Lung (tissue), 17 donors: ENCODE measurements at places on chromosomes 13 and 19.
A peak's percentile ranks its signal among the peaks of the same experiment; 100 is the strongest.

DNA sequence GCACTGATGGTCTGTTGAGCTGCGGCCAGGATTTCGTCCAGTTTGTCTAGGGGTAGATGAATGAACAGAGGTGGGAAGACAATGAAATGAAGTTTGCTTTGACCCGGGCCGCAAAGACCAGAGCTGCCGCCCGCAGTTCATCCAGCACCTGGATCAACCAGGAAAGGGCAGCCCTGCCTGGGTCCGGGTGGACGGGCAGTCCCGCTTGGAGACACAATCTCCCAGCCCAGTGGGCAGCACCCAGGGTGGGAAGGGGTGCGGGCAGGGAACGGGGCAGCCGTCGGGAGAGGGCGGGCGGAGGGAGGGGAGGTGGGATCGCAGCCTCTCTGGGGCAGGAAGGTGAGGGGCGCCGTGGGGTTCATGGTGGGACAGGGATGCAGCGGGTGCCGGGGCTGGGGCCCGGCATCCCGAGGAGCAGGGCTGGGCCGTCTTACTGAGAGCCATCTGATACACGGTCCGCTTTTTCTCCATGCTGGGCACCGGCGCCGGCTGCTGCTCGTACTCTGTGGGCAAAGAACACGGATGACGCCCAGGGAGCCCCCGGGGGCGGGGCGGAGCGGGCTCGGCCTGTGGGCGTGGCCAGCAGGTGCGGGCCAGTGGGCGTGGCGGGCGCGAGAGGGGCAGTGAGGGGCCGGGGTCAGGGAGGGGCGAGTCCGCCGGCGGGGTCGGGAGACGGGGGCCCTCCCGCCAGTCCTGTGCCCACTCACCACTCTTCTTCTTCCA, 33.1 kb downstream of the SHANK1 start:
- DNase-seq, result no peak

GRCh38 chr13:31159306-31159705, 2.4 kb downstream of the HSPH1 start:
- DNase-seq, result no peak

- DNase-seq, result peak; percentile 70
Measured at GRCh38 chr13:113837560-113838355, 26.1 kb downstream of the GAS6 start.

DNA sequence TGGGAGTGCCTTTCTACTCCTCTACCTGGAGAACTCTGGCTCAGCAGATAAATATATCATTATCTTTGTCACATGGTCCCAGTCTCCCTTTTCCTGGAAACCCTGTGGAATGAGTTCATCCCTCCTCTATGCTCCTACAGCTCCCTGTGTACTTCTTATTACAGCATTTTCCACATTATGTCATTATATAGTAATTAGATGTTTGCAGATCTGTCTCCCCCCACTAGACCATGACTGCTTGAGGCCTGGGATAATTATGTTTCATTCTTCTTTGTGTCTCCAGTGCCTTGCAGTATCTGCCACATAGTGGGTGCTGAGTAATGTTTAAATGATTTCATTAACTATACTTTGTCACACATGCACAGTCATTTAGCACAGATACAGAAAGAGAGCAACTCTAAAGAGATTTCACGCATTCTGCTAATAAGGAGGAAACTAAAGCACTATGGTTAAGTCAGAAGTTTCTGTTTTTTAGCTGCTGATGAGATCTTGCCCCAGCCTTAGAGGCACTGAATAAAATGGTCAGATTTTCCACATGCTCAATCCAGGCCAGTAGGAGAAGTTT, 66.1 kb upstream of the DIAPH3 start:
- DNase-seq, result no peak

DNA sequence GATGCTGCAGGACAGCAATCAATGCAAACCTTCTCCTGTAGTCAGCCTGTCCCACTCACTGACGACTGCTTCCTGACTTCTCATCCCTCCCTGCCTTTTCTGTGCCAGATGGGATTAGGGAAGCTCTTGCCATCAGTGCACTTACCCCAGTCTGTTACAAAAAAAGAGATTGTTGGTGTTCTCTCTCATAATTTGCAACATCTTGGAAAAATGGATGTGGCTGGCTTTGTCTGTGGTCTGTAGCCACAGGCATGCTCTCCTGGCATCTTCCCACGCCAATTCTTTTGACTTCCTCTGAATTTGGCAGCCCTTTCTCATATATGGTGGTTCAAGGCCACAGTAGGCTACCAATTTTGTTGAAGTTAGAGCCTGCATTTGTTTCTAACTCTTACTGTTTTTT, 11.6 kb upstream of the HTR2A start:
- DNase-seq, result no peak

DNA sequence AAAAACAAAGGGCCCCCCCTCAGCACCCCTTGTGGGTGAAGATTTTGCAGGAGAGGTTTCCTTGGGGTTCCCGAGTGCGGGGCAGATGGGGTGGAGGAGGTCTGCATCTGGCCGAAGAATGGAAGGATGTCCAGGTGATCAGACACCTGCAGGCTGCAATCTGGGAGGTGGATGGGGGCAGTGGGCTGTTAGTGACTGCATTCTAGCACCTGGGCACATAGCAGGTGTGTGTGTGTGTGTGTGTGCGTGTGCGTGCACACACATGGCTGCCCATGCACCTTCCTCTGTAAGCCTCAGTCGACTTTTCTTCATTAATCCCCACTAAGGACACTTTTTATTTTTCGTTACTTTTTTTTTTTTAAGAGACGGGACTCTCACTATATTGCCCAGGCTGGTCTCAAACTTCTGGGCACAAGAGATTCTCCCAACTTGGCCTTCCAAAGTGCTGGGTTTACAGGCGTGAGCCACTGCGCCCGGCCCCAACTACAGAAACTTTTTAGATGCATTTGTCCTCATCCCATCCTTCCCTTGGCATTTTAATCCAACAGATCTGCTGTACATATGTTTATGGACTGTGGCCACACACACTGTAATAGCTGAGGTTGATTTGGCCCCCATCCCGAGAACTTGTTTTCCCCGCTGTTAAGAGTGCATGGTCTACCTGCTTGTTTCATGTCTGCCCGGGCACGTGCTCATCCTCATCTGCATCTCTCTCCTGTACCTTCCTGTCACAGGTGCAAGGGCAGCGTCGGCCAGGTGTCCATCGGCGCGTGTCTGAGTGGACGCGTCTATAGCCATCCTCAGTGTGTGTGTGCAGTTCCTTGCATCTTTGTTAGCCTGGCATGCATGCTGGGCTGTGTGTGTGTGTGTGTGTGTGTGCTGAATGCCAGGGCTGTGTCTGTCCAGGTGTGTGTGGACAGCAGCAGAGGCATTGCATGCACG, 731 bp downstream of the MAG start:
- DNase-seq, result no peak

DNA sequence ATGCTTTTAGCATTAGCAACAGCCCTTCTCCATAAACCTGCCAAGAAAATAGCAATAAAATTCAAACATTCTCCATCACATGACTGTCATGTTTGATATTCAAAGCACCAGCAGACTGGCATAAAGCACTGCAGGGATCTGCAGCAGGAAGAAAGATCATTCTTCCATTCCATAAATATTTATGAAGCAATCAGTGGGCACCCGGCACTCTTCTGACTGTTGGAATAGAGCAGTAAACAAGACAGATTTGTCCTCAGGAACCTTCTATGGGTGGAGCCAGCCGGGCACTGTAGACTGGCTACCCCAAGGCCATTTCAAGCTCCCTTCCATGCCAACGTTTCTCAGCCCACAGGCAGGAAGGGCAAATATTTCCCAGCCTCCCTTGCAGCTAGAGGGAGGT, 25.5 kb downstream of the PLA2G4C start:
- DNase-seq, result no peak

- no peak for DNase-seq
Measured at GRCh38 chr13:113538689-113539058, 45.9 kb upstream of the TFDP1 start.

GRCh38 chr13:91196958-91197357, 150.5 kb upstream of the MIR17HG start:
- DNase-seq, result no peak

- no peak for DNase-seq
Measured at GRCh38 chr13:59303433-59303832, 860.3 kb downstream of the DIAPH3 start.

- DNase-seq, result no peak
Measured at GRCh38 chr19:31282346-31282745, 66.9 kb downstream of the TSHZ3 start.

GRCh38 chr13:30440910-30441703, 18.8 kb downstream of the UBE2L5 start:
- no peak for DNase-seq

DNA sequence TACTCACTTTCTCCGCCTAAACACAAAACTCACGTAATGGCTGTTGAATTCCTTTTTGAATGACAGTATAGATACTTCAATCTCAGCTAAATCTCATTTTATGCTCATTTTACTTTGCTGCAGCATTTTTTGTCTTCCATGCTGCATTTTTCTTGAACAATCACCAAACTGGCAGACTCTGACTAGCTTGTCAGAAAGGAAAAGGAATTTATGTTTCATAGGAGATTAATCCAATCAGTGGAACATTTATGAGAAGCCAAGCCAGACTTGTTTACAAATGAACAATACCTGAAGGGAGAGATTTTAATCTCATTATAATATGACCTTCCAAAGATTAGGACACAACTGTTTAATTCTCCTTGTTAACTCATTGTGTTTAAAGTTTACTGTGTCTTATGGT, 1044.3 kb downstream of the DIAPH3 start:
- DNase-seq, result no peak

DNA sequence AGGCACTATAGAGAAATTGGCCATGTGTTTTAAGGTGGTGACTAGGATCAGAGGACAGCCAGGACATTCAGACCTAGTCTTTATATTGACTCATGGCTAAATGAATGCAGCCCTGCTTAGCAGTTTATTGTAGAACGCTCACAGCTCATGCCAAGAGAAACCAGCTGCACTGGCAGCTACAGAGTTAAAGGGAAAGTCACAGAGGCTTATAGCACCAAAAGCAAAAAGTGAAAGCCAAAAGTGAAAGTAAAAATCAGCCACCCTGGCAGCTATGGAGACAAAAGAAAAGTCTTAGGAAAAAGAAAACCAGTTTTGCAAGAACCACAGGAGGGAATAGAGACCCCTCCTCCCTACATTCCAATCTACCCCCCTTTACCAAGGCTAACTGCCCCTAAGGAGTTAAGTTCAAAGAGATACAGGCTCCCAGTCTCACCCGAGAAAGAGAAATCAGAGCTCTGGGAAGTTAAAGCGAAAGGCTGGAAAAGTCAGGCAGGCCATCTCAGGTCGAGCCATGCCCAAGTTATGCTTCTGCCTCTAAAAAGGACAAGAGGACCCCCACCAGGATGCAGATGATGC, 99.0 kb downstream of the ZNF429 start:
- DNase-seq, result peak; percentile 89

GRCh38 chr13:95356916-95357315, 55.7 kb upstream of the ABCC4 start:
- no peak for DNase-seq
